ENCODE measurements at places on chromosomes 1 and 21. TPM values are rescaled to one million over a fixed set of nuclear protein-coding genes. Genes with fewer than 3 reads are reported as not detected.

GRCh38 chr1:3895279-3895950 lies 4.7 kb downstream of the C1orf174 start:
- DNase-seq, result no peak

The FAM151A gene
- not detected for polyA plus RNA-seq

The EIF2D gene
- polyA plus RNA-seq, result 97.4 TPM

- DNase-seq, result no peak
Observed at GRCh38 chr1:58620259-58620658, 43.2 kb upstream of the TACSTD2 start.

GRCh38 chr1:209641832-209642172 lies 10.4 kb downstream of the LAMB3 start:
- no peak for DNase-seq

The RPTN gene
- polyA plus RNA-seq, result not detected

The FLG2 gene
- not detected for polyA plus RNA-seq

DNA sequence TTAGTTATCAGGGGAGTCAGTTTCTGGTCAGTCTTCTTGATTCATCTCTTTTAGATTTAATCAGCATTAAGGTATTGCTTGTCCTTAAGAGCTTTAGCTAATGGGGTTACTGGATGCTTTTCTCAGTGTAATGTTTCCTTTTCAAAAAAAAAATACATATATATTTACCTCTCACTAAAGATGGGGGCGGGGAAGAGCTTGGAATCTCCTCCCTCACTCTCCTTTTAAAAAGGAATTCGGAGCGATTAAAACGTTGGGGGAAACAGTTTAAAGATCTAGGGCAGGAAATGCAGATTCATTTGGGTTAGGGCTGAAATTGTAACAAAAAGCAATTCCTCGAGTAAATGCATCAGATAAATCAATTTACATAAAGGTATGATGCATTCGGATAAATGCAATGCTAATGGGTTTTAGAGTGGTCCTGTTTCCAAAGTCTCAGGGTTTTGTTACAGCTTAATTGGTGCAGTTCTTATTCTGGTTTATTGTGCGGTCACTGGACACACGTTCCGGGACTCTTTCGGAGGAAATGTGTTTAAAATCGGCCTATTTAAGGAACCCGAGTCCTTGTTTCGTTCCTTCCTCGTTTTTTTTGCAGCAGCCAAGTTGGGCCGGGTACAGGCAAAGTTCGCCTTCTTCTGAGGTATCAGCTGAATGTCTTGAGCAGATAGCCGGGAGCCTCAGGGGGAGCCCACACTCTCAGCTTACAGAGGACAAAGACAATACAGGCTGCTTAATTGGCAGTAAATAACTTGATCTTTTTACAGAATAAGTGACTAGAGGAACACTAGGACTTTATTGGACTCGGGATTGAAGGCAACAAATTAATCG lies 1.6 kb downstream of the LMO4 start:
- DNase-seq, result no peak

The KCNH1 gene
- 5.8 TPM for polyA plus RNA-seq

- no peak for DNase-seq
Observed at GRCh38 chr1:61053226-61053711, 29.1 kb upstream of the NFIA start.

DNA sequence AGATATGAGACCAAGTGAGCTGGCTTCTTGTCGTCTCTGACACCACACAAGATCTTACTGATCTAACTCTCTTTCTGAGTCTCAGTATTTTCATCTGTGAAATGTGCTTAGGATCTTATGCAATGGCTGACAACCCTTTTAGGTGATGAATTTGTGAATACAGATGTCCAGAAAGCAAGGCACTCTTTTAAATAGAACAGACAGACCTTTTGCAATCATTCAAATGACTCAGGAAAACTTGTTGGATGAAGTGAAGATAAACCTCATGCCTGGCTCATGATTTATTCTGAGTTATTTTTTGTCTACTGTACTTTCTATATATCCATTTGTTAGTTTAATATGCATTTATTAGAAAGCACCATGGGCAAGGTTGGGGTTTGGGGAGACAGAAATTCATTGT lies 411.3 kb downstream of the PTPRU start:
- DNase-seq, result no peak

DNA sequence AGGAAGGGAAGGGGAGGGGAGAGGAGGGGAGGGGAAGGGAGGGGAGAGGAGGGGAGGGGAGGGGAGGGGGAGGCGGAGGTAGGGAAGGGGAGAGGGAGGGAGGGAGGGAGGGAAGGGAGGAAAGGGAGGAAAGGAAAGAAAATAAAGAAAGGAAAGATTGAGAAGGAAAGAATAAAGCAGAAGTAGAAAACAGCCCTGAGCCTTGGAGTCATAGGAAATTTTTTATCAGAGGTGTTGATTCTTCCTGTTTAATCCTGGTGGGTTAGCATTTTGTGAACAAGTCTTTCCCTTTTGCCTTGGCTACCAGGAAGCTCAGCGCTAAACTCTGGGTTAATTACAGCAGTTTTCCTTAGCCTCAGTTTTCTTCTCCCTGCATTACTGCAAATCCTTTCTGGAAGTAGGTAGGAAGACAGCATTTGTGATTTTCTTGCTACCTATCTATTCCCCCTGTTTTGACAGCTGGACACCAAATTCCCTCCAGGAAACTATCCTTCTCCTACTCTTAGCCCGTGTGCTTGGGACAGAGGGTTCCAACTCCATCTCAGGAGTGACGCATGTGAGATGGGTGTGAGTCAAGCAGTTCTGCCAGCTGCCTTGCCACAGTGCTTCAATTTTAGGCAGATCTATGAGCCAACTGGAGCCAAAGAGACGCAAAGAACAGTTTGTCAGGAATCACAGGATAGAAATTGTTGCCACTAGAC lies 26.9 kb downstream of the TOMM20 start:
- no peak for DNase-seq

The ADORA1 gene
- 2.4 TPM for polyA plus RNA-seq

- no peak for DNase-seq
Observed at GRCh38 chr1:169043823-169044222, 62.7 kb upstream of the ATP1B1 start.

DNA sequence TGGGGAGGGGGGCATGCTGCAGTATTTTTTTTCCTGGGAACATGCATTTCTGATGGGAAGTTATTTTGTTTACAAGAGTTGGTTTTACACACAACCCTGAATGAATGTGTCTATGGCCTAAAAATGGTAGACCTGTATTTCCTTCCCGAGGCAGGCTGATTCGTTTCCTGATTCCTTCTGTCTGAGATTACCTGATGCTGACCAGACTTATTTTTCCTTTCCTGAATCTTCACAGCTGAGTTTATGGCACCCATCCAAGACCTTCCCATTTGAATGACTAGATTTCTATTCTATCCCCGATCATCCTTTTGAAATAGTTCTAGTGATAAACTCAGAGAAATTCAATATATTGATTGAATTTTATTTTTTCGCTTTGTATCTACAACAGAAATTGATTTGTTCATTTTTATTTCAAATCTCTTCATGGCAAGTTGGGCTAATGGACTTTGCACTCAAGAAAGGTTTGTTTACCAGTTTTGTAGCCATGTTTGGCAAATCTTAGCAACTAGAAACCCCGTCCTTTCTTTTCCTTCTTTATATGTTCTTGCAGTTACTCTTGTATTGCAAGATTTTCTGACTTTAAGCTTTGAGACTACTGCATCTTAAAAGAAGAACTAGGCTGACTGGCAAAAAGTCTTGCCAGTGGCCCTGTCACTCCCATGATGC lies 15.9 kb upstream of the PLEKHM2 start:
- DNase-seq, result no peak

DNA sequence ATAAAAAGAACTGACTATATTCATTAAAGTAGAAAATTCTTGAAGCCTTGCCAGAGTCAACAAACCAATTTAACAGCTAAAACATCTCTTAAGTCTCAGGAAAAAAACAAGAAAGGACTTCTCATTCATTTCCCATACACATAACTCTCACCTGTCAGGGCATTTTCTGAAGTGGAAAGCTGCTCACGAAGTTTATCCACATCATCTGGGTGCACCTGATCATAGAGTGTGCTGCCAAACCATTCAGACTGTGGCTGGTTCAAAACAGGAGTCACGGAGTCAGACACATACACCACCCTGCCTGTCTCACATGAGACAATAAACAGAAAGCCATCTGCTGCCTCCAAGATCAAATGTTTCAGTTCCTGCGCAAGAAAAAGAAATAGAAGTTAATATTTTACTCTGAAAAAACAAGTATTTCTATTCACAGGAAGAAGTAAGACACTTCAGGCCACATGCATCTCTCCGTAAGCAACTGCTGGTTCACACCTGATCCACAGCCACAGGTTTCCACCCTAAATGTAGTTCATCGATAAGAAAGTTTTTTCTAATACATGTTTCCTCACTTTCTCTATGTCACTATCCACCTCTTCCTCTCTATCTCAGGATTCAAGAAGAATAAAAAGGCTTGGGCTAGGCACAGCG lies 28.2 kb upstream of the CTSK start:
- no peak for DNase-seq

GRCh38 chr1:211625040-211625439 lies 46.1 kb upstream of the SLC30A1 start:
- no peak for DNase-seq

DNA sequence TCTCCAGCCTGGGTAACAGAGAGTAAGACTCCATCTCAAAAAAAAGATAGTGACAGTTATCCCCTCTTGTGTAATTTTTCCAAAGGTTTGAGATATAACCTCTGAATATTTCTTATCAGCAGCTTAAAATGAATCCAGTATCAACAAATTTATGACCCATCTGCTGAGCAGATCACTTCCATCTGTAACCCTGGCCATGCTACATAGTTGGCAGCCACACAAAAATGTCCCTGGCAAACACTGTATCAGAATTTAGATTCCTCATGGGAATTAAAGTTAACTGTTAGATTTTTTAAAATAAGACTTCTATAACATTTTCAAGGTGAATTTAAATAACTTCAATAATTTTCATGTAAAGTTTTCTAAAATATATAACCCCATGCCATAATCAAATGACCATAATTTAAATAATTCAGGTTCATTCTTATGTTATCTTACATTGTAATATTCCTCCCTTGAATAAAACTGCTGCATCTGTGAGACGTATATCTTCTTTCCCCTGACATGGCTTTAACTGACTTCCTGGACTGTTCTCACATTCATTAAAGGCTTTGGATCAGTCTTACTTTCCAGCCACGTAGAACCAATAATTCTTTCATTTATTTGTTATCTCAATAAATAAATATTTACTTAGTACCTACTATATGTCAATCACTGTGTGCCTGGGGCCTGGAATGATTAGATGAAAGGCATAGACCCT lies 5.3 kb upstream of the PRPF38B start:
- DNase-seq, result no peak

The SNX7 gene
- polyA plus RNA-seq, result 36.4 TPM

The GPR3 gene
- 1.0 TPM for polyA plus RNA-seq

The SYT11 gene
- 36.6 TPM for polyA plus RNA-seq

The ANKRD45 gene
- not detected for polyA plus RNA-seq

- no peak for DNase-seq
Observed at GRCh38 chr1:85259912-85260274, 431 bp upstream of the C1orf52 start.

The TFF2 gene
- not detected for polyA plus RNA-seq

- DNase-seq, result no peak
Observed at GRCh38 chr1:206935491-206936067, 10.7 kb downstream of the PIGR start.

- no peak for DNase-seq
Observed at GRCh38 chr1:77412820-77413530, 131.2 kb downstream of the AK5 start.

The DMRTA2 gene
- not detected for polyA plus RNA-seq

DNA sequence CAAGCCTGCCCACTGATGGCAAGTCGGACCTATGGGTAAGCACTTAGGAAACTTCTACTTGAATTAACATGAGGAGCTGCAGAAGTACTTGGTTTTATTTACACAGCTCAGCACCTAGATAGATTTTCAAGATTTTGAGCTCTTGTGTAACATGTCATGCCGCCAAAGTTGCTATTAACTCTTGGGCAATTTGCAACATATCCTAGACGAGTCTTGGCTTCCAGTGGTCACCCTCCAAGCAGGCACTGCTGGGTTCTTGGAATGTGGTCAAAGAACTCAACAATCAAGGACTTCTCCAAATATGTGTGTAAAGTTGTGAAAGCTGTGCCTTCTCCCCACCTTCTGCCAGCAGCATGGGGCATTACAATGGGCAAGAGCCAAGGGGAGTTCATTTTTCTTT lies 17.8 kb upstream of the GUCA2B start:
- DNase-seq, result no peak

The PTPN22 gene
- 0.06 TPM for polyA plus RNA-seq

The VWA5B1 gene
- polyA plus RNA-seq, result not detected

DNA sequence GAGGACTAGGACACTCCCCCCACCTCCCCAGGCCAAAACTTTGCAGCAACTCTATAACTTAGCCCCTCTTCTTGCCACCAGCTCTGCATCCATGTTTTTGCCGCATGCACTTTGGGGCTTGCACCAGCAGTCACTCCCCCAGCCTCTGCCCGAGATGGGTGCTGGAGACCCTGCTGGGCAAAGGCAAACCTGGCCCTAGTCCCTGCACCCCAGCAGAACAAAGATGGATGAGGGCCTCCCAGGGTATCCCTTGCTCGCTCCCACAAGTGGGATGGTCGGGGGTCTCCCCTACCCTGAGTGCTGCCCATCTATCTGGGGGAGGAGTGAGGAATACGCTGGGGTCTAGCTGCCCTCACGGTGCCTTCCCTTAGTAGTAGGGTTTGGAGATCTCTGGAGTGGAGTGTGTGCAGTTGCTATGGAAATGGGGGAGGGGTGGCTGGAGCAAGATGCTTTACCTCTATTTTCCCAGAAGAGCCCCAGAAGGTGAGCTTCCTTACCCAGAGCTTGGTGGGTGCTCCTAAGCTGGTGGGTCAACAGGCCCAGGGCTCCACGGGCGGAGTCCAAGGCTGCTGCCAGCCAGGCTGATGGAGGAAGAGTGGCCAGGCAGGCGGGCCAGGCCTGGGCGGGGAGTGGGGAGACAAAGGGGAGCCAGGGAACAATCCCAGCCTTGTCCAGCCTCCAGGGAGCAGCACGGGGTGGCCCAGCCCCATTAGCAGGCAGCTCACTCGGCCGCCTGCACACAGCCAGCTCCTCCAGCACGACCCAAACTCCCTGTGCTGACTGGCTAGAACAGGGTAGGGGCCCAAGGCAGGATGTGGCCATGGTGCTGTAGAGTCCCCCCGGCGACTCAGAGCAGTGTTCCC lies at the start of gene PAQR6:
PAQR6 (minus strand) TSS at position 597 of the 863 bp plus-strand sequence. CDS start 1,325 bp downstream, outside the sequence.
- DNase-seq, result no peak

- DNase-seq, result no peak
Observed at GRCh38 chr1:6972399-6972798, 187.1 kb downstream of the CAMTA1 start.

DNA sequence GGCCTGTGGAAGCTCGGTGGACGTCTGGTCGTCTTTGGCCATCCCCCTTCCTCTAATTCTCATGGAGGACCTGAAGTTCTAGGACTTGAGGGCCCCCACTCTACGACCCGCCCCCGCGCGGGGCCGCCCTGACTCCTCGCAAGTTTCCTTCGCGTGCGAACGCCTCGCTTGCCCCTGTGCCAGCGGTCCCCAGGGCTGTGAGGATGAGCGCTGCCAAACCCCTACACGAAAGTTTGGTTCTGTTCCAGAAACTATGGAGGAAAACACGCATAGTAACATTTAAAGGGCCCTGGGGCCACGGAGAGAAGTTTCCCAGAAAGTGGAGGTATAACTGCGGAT lies 304 bp upstream of the GNG12 start:
- no peak for DNase-seq
